ENCODE measurements at places on chromosomes 11 and 22.

GRCh38 chr22:23756891-23757290, 2.7 kb upstream of the VPREB3 start:
- no peak for DNase-seq

DNA sequence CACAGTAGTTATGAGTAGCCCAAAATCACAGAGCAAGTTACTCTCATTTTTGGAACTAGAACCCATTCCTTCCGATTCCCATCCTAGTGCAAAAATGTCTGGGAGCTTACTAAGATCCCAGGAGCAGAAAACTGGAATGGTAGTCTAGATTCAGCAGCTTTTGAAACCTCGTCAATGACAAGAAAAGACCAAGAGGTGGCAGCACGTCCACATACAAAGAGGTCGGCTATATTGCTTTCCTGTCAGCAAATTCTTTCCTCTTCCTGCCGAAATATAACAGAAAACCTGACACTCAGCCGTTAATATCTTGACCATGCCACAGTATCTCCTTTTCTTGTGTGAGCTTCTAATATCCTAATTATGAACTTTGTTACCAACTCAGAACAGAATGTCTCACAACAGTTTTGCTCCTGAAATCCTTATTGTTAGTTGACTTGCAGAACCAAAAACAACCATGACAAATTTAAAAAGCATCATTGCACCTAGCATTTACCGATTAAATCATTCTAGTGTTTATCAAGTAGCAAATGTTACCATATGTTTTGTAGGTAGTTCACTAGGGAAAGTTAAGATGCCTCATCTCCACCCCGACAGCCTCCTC, 92.8 kb upstream of the OR9G4 start:
- peak; percentile 42 for DNase-seq

DNA sequence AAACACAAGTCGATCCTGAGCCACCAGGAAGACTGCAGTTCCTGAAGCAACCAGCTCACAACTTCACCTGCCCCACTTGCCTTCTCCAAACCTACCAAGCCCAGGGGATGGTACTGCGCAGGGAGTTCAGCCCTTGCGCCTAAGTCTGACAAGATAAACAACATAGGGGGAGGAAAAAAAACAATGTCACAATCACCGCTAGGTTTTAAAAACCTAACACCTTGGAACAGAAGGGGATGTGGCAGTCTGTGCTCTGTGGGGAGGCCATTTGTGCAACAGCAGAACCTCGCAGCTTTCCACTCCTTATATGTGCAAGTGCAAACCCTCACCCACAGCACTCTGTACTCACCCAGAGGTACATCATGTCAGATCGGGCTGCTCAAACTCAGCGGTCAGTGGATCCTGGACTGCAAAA, 134.2 kb downstream of the RBFOX2 start:
- no peak for DNase-seq

- DNase-seq = no peak
Observed at GRCh38 chr11:15757048-15757698, 599.2 kb downstream of the SOX6 start.

- no peak for DNase-seq
Observed at GRCh38 chr11:116173506-116173905, 599.3 kb downstream of the BUD13 start.

- DNase-seq = no peak
Observed at GRCh38 chr11:1878137-1879031, 13.3 kb downstream of the PRR33 start.

- peak; percentile 26 for DNase-seq
Observed at GRCh38 chr11:109309153-109309552, 112.8 kb upstream of the C11orf87 start.

- no peak for DNase-seq
Observed at GRCh38 chr11:59010708-59011107, 71.4 kb downstream of the GLYATL1 start.

- DNase-seq = no peak
Observed at GRCh38 chr11:66820381-66820780, 22.9 kb upstream of the RCE1 start.

DNA sequence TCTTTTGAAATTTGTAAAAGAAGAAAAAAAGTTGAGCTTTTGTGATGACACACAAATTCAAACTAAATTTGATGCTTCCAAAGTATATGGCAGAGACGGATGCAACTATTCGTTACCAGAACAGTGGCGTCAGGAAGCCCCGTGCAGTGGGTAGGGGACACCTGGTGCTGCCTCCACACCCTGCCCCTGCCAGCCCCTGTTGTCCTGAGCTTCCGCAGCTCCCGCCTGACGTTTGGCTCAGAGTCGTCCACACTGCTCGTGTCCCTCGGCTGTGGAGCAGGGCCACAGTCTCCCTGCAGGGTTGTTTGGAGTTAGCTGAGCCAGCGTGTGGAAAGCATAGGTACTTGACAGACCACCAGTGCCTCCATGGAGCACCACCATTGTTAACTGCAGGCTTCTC, 86.3 kb downstream of the ATXN10 start:
- DNase-seq = no peak

GRCh38 chr11:95229199-95229992, 1.6 kb downstream of the SESN3 start:
- peak; percentile 50 for DNase-seq

- DNase-seq = no peak
Observed at GRCh38 chr11:117473481-117474091, 145.9 kb downstream of the CEP164 start.

GRCh38 chr11:62574363-62575071, 826 bp upstream of the EEF1G start:
- DNase-seq = no peak
